ENCODE measurements at places on chromosomes 11 and 22.

- no peak for DNase-seq
These were observed 171.5 kb downstream of the SBF2 start for GRCh38 chr11:10122326-10123197.

GRCh38 chr22:26464312-26464711 is 19.3 kb downstream of the HPS4 start:
- DNase-seq: no peak

GRCh38 chr11:34830648-34831047 is 85.5 kb downstream of the APIP start:
- no peak for DNase-seq

GRCh38 chr11:94147433-94147845 is 18.8 kb downstream of the PANX1 start:
- no peak for DNase-seq

- DNase-seq: no peak
These were observed 28.4 kb upstream of the CACNG2 start for GRCh38 chr22:36731916-36732315.

GRCh38 chr22:20068640-20069039 is 11.4 kb upstream of the DGCR8 start:
- no peak for DNase-seq

- DNase-seq: no peak
These were observed 63.6 kb downstream of the ATXN10 start for GRCh38 chr22:45735273-45735672.

GRCh38 chr11:64767344-64768299 is 7.8 kb upstream of the PYGM start:
- DNase-seq: peak; percentile 88

GRCh38 chr11:119776031-119776636 is 47.1 kb upstream of the NECTIN1 start:
- no peak for DNase-seq

GRCh38 chr11:78967811-78968210 is 393.1 kb upstream of the NARS2 start:
- no peak for DNase-seq

- DNase-seq: no peak
These were observed 13.2 kb downstream of the TP53AIP1 start for GRCh38 chr11:128929468-128929867.

GRCh38 chr11:3159296-3160190 is 5.6 kb downstream of the OSBPL5 start:
- DNase-seq: peak; percentile 37

- DNase-seq: no peak
These were observed 12.1 kb downstream of the DCUN1D5 start for GRCh38 chr11:103079833-103080232.

DNA sequence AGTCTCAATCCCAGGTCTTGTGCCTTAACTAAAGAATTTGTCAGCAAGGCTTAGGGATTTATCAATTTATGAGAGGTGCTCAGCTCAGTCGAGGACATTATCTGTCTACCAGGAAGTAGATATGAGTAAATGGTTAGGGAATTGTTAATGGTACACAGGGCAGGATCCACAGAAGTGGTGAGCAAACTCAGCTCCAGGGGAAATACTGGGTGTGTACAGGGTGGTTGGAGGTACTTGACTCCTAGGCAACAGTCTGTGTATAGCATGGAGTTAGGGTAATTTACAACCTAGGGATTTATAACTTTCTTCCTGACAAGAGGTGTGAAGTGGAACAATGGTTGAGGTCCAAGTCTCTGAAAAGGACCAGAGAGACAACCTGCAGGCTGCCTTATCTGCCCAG is 123.4 kb upstream of the OR9Q1 start:
- no peak for DNase-seq

DNA sequence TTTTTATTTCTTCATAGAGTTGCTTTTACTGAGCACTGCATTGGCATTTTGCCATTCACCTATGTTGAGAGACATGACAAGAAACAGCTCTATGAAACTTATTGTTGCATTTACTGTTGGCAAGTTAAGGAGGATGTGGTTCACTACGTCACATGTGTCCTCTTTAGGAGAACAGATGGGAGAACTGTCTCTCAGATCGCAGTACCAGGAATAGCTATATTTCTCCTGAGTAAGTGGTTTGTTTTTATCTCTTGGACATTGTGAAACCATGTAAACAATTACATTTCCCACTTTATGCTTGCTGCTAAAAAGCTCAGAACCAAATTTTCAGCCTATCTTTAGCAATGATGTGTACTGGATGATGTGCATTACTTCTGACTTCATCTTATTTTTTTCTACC is 34.8 kb upstream of the PSMA1 start:
- no peak for DNase-seq

DNA sequence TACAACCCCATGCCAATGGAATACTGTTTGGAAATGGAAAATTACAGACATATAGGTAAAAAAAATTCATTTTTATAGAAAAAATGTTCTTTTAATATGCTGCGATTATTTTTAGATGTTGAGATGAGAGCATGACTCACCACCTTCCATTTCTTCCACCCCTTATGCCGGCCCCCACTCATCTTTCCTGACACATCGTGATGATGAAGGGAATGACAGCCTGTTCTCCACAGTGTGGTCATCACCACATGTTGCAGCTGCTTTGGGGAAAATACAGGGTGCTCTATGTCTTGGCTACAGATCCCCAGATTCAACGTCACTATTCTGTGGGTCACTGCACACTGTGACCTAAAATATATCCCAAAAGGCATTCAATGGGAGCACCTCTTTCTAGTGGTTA is 916.2 kb downstream of the METTL15 start:
- DNase-seq: no peak

- no peak for DNase-seq
These were observed 21.1 kb downstream of the NCAPD3 start for GRCh38 chr11:134202661-134203060.

DNA sequence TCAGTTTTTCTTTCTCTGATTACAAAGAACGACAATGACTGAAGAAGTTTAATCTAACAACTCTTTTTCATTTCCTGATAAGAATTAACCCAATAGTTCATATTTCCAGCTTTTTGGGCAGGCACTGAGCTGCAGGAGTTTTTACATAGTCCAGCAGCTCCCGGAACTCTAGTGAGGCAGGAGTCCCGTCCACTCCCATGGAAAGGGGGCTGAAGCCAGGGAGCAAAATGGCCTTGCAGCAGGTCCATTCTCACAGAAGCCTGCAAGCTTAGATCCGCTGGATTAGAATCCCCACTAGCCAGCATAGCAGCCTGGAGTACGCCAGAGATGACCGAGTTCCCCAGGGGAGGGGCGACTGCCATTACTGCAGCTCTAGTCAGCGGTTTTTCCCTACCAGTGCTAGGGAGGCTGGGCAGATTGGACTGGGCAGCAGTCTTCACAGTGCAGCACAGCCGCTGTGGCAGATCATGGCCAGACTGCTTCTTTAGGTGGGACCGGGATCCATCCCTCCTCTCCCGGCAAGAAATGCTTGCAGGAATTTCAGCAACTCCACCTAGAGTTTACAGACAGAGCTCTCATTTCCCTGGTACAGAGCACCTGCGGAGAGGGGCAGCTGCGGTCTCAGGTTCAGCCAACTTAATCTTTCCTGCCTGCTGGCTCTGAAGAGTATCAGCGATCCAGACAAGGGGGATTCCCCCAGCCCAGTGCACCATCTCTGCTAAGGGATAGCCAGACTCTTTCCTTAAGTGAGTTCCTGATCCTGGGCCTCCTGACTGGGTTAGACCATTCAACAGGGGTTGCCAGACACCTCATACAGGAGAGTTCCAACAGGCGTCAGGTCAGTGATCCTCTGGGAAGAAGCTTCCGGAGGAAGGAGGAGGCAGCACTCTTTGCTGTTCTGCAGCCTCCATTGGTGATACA is 742 bp upstream of the CASP4 start:
- peak; percentile 34 for DNase-seq

GRCh38 chr11:103910721-103911120 is 125.7 kb upstream of the DDI1 start:
- DNase-seq: peak; percentile 14

DNA sequence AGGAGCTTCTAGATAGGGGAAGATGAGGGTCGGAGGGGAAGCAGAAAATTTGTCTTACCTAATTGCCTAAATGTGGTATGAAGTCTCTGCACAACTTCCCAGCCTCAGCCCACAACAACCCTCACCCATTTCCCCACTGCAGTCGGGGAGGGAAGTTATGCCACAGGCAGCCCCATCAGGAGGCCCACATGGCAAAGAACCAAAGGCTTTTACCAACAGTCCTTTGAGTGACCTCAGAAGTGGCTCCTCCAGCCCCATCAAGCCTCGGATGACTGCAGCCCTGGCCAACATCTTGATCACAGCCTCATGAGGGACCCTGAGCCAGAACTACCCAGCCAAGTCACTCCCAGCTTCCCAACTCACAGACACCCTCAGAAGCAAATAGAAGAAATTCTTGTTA is 54.8 kb downstream of the CHST1 start:
- DNase-seq: no peak

- no peak for DNase-seq
These were observed 184.9 kb upstream of the SESN3 start for GRCh38 chr11:95415837-95416304.

DNA sequence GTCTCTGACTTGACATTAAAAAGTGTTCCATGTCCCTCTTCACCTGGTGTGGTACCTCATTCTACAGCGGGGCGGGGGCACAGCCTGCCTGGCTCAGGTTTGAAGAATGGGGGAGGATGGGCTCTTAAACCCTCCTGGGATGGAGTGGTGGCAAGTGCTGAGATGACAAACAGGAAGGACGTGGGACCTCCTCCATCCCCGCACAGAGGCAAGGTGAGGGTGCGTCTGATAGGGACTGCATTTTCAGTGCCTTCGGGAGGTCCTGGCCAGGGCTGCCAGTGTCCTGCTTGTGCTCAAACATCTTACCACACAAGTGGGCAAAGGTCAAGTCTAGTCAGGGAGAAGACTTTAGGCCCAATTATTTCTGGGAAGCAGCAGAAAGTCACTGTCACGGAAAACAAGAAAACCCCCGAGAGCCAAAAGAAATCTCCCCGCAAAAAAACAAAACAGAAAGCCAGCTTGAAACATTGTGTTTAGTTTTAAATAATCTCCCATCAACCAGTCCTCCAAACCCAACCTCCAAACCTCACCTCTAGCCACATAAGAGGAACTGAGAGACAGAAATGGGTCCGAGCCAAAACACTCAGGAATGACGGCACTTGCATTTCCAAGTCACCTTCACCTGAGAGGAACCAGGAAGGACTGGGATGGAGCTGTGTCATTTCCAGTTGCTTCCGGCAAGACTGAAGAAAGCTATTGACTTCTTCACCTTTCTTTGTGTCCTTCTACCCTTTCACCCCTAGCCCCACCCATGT is 966.5 kb downstream of the NTM start:
- DNase-seq: no peak

GRCh38 chr11:128394431-128395089 is 192.8 kb downstream of the ETS1 start:
- DNase-seq: no peak

GRCh38 chr11:118714816-118715215 is 35.4 kb upstream of the TREH start:
- DNase-seq: no peak

All from WTC11 (cell line).